ENCODE measurements at places on chromosomes 2 and 18. TPM values are rescaled to one million over a fixed set of nuclear protein-coding genes. Genes with fewer than 3 reads are reported as not detected.

The IL1F10 gene
- total RNA-seq, result not detected

The TRIB2 gene
- total RNA-seq, result 18.4 TPM

The KCNJ13 gene
- not detected for total RNA-seq

The RNF25 gene
- 19.6 TPM for total RNA-seq

The TUBA3E gene
- not detected for total RNA-seq

The ZNF892 gene
- total RNA-seq, result 7.9 TPM

The PLB1 gene
- total RNA-seq, result 2.0 TPM

The TEX44 gene
- not detected for total RNA-seq

The ANKRD30B gene
- 0.50 TPM for total RNA-seq

The FTCDNL1 gene
- 3.3 TPM for total RNA-seq

The SYT4 gene
- not detected for total RNA-seq

The MC4R gene
- not detected for total RNA-seq

The VSNL1 gene
- 0.29 TPM for total RNA-seq

The ACTR3 gene
- 219 TPM for total RNA-seq

The TXNDC2 gene
- under 0.01 TPM for total RNA-seq

The DPP4 gene
- 163 TPM for total RNA-seq

The NOSTRIN gene
- 0.33 TPM for total RNA-seq

The CDH19 gene
- total RNA-seq, result not detected

The GALR1 gene
- total RNA-seq, result not detected

The ZFP36L2 gene
- 33.7 TPM for total RNA-seq

The LDLRAD4 gene
- 0.17 TPM for total RNA-seq

The RIT2 gene
- total RNA-seq, result not detected

The BIN1 gene
- 40.4 TPM for total RNA-seq

The ZNF385B gene
- not detected for total RNA-seq

The INPP5D gene
- total RNA-seq, result 0.15 TPM

The PPP3R1 gene
- total RNA-seq, result 38.7 TPM

The LINC00305 gene
- total RNA-seq, result not detected

The MAP3K19 gene
- not detected for total RNA-seq

The SAG gene
- not detected for total RNA-seq

The ECEL1 gene
- not detected for total RNA-seq

The VIT gene
- 2.3 TPM for total RNA-seq

The RUFY4 gene
- not detected for total RNA-seq

The FSHR gene
- total RNA-seq, result not detected

The ATP6V1B1 gene
- total RNA-seq, result 1.7 TPM

The SLC4A3 gene
- total RNA-seq, result 1.2 TPM

The CHRNG gene
- not detected for total RNA-seq

The GBX2 gene
- not detected for total RNA-seq

The HNRNPA3 gene
- total RNA-seq, result 24.6 TPM

The TOGARAM2 gene
- 0.17 TPM for total RNA-seq

The NEURL3 gene
- not detected for total RNA-seq

The SATB2 gene
- total RNA-seq, result 11.3 TPM

The NAT8 gene
- not detected for total RNA-seq

The HOXD13 gene
- total RNA-seq, result not detected
